ENCODE measurements at places on chromosomes 1 and 21.

DNA sequence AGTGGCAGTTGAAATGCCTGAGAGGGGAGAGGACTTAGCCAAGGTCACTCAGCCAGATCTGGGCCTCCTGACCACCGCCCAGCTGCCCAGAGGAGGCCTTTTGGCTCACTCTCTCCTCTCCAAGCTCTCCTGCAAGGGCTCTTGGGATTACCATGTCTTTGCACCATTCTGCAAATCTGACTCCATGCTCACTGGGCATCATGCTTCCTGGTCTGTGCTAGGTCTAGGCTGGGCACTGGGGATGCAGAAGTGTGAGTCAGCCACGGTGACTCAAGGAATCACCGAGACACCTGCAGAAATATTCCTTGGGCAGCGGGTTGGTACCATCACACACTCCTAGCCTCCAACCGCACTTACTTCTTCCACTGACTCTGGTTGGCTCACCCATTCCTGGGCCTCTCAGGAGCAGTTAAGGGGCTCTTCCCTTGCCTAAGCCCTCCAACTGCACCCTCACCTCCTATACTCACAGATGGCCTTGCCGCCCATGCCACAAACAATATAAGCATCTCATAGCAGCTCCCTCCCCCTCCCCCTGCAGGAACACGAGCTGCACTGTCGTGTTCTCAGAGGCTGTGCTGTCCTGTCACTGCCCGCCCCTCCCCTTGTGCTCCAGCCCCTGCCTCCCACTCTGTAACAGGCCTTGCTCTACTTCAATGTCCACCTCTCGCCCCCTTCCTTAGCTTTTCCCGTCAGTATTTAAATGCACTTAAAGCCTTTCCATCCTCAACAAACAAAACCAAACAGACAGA lies 34.8 kb downstream of the CDCP2 start:
- DNase-seq, result peak; percentile 43

DNA sequence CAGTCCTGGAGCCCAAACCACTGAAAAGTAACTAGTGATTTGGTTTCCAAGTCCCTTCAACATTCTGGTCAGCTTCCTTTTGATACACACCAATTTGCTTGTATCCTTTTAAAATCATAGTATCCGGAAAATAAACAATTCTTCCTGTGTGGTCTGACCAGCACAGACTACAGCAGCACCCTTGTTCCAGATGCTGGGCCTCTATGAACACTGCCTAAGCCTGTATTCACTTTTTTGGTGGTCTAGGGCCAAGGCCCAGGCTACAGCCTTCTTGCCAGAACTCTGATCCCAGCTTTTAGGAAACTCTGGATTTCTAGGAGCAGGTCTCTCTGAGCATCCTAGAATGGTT lies 801 bp upstream of the DDAH1 start:
- DNase-seq, result no peak

- no peak for DNase-seq
Observed at GRCh38 chr1:208251015-208251414, 6.8 kb upstream of the PLXNA2 start.

- DNase-seq, result no peak
Observed at GRCh38 chr1:21338573-21339355, 48.5 kb upstream of the ECE1 start.

DNA sequence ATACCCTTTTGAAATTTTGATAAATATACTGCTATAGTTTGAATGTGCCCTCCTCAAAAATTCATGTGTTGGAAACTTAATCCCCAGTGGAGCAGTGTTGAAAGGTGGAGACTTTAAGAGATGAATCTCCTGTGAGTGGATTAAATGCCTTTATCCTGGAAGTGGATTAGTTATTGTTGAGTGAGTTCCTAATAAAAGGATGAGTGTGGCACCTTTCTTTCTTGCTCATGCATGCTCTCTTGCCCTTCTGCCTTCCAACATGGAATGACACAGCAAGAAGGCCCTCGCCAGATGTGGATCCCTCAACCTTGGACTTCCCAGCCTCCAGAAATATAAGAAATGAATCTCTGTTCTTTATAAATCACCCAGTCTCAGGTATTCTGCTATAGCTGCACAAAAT lies 51.8 kb downstream of the CD160 start:
- no peak for DNase-seq

GRCh38 chr1:24364975-24365678 lies 46.0 kb downstream of the GRHL3 start:
- DNase-seq, result peak; percentile 85

- no peak for DNase-seq
Observed at GRCh38 chr1:119912963-119913362, 16.6 kb upstream of the ADAM30 start.

All from A549 (cell line).